ENCODE measurements at places on chromosomes 7 and 10. TPM values are rescaled to one million over a fixed set of nuclear protein-coding genes. Genes with fewer than 3 reads are reported as not detected.
A peak's percentile ranks its signal among the peaks of the same experiment; 100 is the strongest.

DNA sequence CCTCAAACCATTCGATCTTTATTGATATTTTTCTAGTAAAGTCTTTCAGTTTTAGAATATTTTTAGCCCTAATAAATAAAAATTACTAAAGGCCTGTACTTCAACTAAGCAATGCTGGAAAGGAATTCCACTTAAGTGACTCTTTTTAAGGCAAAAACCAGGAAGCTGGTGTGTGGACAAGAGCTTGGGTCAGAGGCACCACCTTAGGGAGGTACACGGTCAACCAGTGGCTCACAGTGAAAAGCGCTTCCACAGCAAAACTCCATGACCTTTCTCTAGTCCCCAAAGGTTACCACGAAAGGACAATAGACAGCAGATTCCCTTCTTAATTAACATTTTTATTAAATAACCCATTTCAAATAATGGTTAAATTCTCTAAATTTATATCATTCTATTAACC, 31.2 kb downstream of the ARL3 start:
- H3K27ac ChIP-seq: no peak overlapping the region
- H3K27me3 ChIP-seq: no peaks in the 10 kb centered on the region
- no peak for DNase-seq

The TFEC gene
- total RNA-seq: 1.2 TPM

The CPXM2 gene
- total RNA-seq: 3.9 TPM

- H3K36me3 ChIP-seq: no peaks in the 10 kb centered on the region
- no peak overlapping the region for H3K4me3 ChIP-seq
- H3K4me1 ChIP-seq: no peaks in the 10 kb centered on the region
- no peaks in the 10 kb centered on the region for H3K27me3 ChIP-seq
Measured at GRCh38 chr10:90579602-90580242, 278.1 kb downstream of the HTR7 start.

GRCh38 chr7:93011351-93012294, 106.2 kb downstream of the SAMD9 start:
- H3K27ac ChIP-seq: peak overlapping the region; percentile 22
- H3K36me3 ChIP-seq: no peaks in the 10 kb centered on the region
- peak; percentile 66 for DNase-seq

The LOXL4 gene
- total RNA-seq: 9.7 TPM

The GRM8 gene
- 0.22 TPM for total RNA-seq

DNA sequence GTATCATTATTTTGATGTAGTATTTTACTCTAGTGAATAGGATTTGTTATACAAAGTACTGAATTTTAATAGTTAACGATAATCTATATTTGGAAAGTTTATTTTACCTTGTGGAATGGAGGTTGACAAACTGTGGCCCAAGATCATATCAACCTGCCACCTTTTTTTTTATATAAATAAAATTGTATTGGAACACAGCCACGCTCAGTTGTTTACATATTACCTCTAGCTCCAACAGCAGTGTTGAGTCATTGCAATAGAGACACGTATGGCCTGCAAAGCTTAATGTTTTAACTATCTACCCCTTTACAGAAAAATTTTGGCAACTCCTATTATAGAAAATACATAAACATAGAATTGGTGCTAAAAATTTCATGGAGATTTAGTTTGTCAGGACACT, 239.3 kb downstream of the THSD7A start:
- H3K36me3 ChIP-seq: no peaks in the 10 kb centered on the region
- no peaks in the 10 kb centered on the region for H3K27me3 ChIP-seq

DNA sequence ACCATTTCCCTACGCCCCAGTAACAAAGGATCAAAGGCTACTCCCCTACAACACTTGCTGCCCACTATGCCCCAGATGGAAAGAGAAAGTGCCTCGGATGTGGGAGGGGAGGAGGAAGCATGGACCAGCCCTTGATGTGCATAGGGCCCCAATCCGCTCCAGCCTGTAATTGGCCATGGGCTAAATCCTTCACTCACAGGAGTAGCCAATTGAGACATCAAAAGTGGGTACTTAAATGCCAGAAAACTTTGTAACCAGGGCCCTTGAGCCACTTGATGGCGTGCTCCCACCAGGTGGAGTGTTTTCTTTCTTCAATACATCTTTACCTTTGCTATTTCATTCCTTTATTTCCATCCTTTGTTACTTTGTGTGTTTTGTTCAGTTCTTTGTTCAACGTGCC, 500.5 kb upstream of the LRRN3 start:
- no peaks in the 10 kb centered on the region for H3K4me1 ChIP-seq
- no peak for DNase-seq
- H3K27me3 ChIP-seq: no peaks in the 10 kb centered on the region
- H3K4me3 ChIP-seq: no peak overlapping the region
- no peak overlapping the region for H3K27ac ChIP-seq

- no peaks in the 10 kb centered on the region for H3K36me3 ChIP-seq
- H3K4me1 ChIP-seq: no peaks in the 10 kb centered on the region
- no peak overlapping the region for H3K4me3 ChIP-seq
- no peak for DNase-seq
- H3K27ac ChIP-seq: no peak overlapping the region
Measured at GRCh38 chr7:50711271-50712175, 71.2 kb downstream of the GRB10 start.

- DNase-seq: no peak
- H3K27me3 ChIP-seq: no peaks in the 10 kb centered on the region
- no peak overlapping the region for H3K27ac ChIP-seq
- H3K4me3 ChIP-seq: no peak overlapping the region
Measured at GRCh38 chr7:123689250-123689649, 33.6 kb downstream of the LMOD2 start.

GRCh38 chr10:34719746-34720145, 95.3 kb downstream of the PARD3 start:
- no peak overlapping the region for H3K4me3 ChIP-seq
- no peak for DNase-seq
- H3K27me3 ChIP-seq: no peaks in the 10 kb centered on the region
- no peak overlapping the region for H3K27ac ChIP-seq

The TASOR2 gene
- 51.3 TPM for total RNA-seq

The ASAH2B gene
- total RNA-seq: 2.9 TPM

DNA sequence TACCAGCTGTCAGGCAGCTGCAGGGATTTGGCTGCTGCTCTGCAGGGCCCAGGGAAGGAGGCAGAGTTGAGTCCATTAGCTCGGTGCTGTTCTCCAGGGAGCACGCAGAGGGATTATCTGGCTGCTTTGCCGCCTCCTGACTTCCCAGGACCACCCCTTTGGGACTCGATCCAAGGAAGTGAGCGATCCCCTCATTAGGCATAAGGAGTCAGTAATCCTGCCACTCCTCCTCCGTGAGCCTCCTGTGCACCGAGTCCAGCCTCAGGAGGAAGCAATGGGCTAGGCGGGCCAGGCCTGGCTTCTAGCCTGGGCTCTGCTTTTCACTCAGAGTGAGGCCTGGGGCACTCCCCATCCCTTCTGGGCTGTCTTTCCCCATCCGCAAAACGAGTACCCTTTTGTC, 417.9 kb downstream of the RPS24 start:
- peaks cover 8% of the 10 kb centered on the region for H3K27me3 ChIP-seq
- peak; percentile 57 for DNase-seq
- H3K36me3 ChIP-seq: no peaks in the 10 kb centered on the region
- H3K4me3 ChIP-seq: no peak overlapping the region
- H3K4me1 ChIP-seq: peaks cover 14% of the 10 kb centered on the region

GRCh38 chr10:24390746-24391145, 181.8 kb downstream of the KIAA1217 start:
- DNase-seq: no peak
- H3K27ac ChIP-seq: no peak overlapping the region
- no peaks in the 10 kb centered on the region for H3K36me3 ChIP-seq
- H3K4me1 ChIP-seq: no peaks in the 10 kb centered on the region
- no peaks in the 10 kb centered on the region for H3K27me3 ChIP-seq

GRCh38 chr7:5692845-5693278, 88.6 kb downstream of the RNF216 start:
- DNase-seq: no peak
- peaks cover 8% of the 10 kb centered on the region for H3K36me3 ChIP-seq
- no peaks in the 10 kb centered on the region for H3K27me3 ChIP-seq
- H3K4me1 ChIP-seq: peaks cover 72% of the 10 kb centered on the region
- H3K4me3 ChIP-seq: no peak overlapping the region

DNA sequence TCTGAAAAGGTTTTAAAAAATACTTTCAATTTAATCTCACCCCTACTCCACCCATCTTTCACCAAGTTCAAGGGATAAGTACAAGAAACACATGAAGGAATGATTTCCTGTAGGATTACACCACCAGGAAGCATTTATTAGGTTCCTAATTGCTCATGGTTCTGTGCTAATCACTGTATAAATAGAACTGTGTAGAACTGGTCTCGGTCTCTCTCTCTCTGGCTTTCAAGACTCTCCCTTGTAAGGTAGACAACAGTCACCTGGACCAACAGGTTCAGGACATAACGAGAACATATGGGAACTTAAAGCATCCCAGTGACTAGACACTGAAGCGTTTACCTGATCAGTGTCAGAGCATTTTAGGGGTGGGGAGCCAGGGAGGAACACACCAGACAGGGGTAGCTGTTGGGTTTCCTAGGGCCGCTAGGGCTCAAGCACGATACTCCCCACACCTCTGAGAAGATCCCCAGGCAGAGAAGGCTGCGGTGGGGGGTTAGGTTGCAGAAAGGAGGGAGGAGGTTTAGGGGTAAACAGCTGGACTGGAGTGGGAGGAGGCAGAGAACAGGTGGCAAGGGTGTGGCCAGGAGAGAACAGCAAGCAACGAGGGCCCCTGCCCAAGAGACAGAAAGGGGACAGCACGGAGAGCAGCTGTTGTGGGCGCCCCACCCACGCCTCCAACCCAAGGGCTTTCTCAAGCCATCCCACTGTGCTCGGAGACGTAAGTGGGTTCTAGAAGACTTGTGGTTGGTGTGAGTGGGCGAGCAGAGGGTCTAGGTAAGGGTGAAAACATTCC, 52.5 kb upstream of the USP6NL start:
- no peak overlapping the region for H3K4me3 ChIP-seq
- H3K27ac ChIP-seq: no peak overlapping the region
- no peaks in the 10 kb centered on the region for H3K36me3 ChIP-seq
- no peak for DNase-seq
- peaks cover 6% of the 10 kb centered on the region for H3K4me1 ChIP-seq
- peaks cover 2% of the 10 kb centered on the region for H3K27me3 ChIP-seq

The CASP7 gene
- 14.9 TPM for total RNA-seq

The CCDC172 gene
- total RNA-seq: not detected

The IFIT1B gene
- 1.1 TPM for total RNA-seq

DNA sequence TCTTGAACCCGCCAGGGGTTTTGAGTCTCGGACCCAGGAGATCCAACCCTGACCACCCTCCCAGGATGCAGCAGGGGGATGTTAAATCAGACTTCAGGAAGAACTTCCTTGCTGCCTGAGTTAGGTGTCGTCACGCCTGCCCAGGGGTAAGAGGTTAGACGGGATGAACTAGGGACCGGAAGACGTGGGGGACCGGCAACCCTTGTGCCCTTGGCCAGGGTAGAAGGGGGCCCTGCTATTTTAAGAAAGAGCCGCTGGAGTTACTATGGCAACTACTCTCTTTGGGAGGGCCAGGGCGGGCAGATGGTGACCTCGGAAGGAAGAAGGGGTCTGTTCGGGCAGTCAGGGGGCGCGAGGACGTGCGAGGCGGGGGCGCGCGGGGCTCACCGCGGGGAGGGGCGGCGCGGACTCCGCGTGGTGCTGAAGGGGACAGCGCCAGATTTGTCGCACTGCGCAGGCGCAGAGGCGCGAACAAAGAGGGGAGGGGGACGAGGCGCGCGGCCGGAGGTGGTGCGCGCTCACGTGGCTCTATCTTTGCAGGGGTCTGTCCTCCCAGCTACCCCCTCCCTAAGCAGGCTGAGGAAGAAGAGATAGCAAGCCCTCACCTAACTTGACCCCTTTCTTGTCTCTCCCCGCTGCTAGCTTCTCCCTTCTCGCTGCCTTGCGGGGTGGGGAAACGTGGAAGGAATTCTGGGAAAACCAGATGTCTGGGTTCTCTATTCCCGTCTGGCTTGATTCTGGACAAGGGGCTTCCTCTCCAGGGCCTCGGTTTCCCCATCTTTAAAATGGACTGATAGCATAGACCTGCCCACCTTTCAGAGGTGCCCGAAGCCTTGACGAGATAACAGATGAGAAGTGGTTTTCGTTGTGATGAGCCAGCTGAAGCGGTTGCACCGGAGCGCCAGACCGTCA, 940 bp upstream of the PSD start:
- H3K27me3 ChIP-seq: peaks cover 20% of the 10 kb centered on the region
- H3K36me3 ChIP-seq: peaks cover 15% of the 10 kb centered on the region
- peak overlapping the region; percentile 98 for H3K27ac ChIP-seq

GRCh38 chr10:58782876-58783851, 270.5 kb downstream of the BICC1 start:
- no peak for DNase-seq
- H3K27ac ChIP-seq: peak overlapping the region; percentile 22
- H3K4me3 ChIP-seq: no peak overlapping the region
- peaks cover 9% of the 10 kb centered on the region for H3K4me1 ChIP-seq

DNA sequence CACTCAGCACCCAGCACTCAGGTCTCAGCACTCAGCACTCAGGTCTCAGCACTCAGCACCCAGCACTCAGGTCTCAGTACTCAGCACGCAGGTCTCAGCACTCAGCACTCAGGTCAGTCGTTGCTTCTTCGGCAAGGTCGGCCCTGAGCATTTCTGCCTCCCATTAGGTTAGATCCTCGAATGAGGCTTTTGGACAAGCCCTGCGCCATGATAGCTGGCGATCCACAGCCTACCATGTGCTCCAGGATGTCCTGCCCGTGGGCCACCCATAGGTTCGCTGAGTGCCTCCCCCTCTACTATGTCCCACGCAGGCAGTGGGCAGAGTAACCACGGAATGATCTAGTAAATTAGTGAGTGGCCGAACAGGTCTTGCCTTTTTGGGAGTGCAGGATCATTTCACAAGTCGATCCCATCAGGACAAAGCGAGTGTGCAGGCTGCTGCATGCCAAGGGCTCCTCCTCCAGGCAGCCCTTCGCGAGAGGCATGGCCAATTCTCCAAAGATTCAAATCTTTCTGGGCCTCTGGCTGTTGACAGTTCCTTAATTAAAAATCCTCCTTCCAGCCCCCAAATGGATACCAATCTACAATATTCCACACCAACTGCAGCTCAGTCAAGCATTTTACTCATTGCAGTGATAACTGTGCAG, 206.3 kb downstream of the ADARB2 start:
- H3K4me1 ChIP-seq: no peaks in the 10 kb centered on the region
- no peak overlapping the region for H3K4me3 ChIP-seq
- H3K27me3 ChIP-seq: no peaks in the 10 kb centered on the region
- DNase-seq: no peak
- H3K27ac ChIP-seq: no peak overlapping the region
- H3K36me3 ChIP-seq: no peaks in the 10 kb centered on the region

The CD36 gene
- total RNA-seq: 300 TPM

DNA sequence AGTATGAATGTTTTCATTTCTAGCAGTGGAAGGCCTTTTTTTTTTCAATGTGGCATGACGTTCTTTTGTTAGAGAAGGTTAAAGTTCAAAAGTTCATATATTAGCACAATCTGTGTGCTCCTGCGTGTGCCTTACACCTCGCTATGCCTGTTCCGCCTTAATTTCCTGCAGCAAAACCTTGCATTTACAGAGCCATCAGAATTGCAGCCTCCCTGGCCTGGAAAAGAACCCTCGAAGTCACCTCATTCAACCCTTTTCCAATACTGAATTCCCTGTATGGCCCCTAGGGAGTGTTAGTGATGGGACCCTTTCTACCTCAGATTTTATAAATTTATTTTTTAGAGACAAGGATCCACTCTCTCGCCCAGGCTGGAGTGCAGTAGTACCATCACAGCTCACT, 103.5 kb upstream of the ZNF438 start:
- no peak overlapping the region for H3K4me3 ChIP-seq
- H3K4me1 ChIP-seq: peaks cover 24% of the 10 kb centered on the region

The PSPH gene
- total RNA-seq: 11.0 TPM

Data from muscle of leg (tissue), 16 donors.